Suppressor macrophage treated with lipopolysaccharide for 4 hours (primary cell): ENCODE measurements at places on chromosomes 1 and 21.

GRCh38 chr1:161473348-161473747, 31.9 kb upstream of the FCGR2A start:
- peak; percentile 53 for DNase-seq

DNA sequence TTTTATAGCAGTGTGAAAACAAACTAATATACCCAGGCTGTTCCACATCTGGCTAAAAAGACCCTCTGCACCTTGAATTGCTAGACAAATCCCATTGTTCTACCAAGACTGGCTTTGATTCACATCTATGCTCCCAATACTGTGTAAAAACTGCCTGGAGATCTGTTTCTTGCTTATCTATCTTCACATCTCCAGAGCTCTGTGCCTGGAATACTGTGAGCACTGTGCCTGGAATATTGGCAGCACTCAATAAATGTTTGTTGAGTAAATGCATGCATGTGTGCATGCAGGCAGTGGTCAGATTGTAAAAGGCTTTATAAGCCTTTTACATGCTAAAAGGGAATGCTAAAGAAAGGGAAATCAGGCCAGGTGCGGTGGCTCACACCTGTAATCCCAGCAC, 75.5 kb upstream of the APP start:
- no peak for DNase-seq

GRCh38 chr1:44068442-44068921, 37.2 kb upstream of the SLC6A9 start:
- DNase-seq = peak; percentile 70

- no peak for DNase-seq
Observed at GRCh38 chr1:156846643-156847042, 12.3 kb downstream of the INSRR start.

DNA sequence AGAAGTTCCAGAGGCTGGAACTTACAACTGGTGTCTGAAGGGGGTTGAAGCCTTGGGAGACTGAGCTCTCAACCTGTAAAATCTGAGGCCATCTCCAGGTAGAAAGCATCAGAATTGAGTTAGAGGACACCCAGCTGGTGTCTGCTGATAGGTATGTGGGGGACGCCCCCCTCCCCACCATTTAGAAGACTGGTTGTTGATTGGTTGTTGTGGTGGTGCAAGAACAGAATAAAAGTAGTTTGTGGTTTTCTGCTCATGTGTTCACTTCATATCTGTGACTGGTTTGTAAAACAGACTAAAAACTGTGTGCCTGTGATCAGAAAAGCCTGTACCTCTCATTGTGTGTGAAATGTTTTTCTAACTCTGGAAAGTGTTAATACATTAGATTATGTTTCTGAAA, 33.2 kb upstream of the PDE4B start:
- no peak for DNase-seq

GRCh38 chr21:34817821-34818661, 149.2 kb downstream of the CLIC6 start:
- no peak for DNase-seq

DNA sequence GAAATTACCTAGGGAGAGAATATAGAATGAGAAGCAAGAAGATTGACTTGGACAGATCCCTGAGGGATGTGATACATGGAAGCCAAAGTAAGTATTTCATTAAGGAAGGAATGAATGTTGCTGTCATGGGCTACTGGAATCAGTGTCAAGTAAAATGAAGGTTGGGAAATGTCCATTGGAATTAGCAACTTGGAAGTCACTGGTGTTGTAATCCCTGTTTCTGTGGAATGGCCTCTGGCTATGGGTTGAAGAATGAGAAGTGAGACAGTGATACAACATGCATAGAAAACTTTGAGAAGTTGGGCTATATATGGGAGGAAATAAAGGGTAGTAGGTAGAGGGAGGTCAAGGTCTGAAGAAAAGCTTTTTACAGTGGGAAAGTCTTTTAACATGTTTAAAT, 54.7 kb downstream of the CCDC18 start:
- DNase-seq = no peak

DNA sequence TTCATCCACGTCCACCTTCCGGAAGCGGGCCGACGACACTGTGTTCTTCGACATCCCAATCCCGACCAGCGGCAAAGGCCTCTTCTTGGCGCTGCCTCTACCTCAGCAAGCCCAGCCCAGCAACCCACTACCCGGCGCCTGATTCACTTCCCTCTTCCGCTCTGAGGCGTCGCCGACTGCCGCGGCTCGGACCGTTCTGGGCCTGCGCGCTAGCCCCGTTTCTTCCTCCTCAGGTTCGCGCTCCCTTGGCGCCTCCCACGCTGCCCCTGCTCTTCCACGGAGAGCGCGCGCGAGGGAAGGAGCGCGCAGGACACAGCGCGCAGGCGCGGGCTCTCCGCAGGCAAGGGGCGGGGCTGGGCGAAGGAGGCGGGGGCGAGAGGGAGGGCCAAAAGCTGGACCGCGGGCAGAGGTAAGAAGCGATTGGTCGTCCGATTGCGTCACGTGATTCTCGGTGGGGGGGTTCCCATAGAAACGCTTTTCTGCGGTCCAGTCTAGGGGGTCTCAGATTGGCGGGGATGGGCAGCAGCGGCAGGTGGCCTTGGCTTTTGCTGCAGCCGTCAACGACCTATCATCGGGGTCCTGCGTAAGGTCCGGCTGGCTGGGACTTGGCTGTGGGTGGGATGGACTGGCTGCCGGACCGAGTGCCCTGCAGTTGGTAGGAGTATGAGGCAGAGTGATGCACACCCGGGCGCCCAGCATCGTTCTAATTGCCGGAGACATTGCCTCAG, at the start of gene ARPC5:
Gene ARPC5 (minus strand): TSS at position 178 of the 728 bp plus-strand sequence. CDS start 124 bp downstream, at position 54.
- DNase-seq = peak; percentile 100

GRCh38 chr1:20353836-20354235, 63.2 kb downstream of the VWA5B1 start:
- DNase-seq = no peak

DNA sequence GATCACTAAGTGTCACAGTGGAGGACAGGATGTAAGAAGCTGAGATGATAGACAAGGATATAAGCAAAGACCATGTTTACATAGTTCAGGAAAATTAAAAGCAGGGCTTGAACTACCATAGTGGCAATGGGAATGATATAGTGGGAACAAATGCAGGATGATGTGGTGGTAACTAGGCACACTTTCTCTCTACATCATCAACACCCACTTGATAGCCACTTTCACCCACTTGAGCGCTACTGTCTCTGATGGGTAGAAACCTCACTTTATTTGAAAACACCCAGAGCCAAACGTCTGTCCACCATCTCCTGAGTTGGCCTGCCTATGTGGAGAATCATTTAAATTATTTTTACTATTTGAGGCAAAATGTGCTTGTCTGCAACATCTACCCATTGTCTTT, 305.0 kb upstream of the ST6GALNAC5 start:
- no peak for DNase-seq

GRCh38 chr1:25068829-25069228, 138.8 kb upstream of the RUNX3 start:
- DNase-seq = no peak

DNA sequence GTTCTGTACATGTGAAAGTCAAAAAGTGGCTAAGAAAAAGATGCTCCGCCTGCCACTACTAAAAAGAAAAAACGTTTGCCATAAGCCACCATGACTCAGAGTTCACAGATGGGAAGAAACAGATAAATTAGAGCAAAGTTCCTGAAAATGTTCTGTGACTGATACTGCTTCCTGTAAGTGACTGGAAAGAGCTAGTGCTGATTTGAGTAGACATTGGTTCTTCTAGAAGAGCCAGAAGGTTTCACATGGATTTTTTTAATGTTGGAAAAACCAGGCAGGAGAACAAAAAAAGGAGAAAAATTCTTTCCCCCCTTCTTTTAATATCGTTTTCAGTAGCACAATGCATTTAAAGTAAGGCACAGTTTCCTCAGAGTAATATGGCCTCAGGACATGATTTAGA, 221.4 kb downstream of the HLX start:
- DNase-seq = peak; percentile 91

GRCh38 chr1:1680912-1681273, 11.7 kb downstream of the SLC35E2B start:
- DNase-seq = no peak

GRCh38 chr1:230208619-230209261, 141.7 kb downstream of the GALNT2 start:
- DNase-seq = no peak

DNA sequence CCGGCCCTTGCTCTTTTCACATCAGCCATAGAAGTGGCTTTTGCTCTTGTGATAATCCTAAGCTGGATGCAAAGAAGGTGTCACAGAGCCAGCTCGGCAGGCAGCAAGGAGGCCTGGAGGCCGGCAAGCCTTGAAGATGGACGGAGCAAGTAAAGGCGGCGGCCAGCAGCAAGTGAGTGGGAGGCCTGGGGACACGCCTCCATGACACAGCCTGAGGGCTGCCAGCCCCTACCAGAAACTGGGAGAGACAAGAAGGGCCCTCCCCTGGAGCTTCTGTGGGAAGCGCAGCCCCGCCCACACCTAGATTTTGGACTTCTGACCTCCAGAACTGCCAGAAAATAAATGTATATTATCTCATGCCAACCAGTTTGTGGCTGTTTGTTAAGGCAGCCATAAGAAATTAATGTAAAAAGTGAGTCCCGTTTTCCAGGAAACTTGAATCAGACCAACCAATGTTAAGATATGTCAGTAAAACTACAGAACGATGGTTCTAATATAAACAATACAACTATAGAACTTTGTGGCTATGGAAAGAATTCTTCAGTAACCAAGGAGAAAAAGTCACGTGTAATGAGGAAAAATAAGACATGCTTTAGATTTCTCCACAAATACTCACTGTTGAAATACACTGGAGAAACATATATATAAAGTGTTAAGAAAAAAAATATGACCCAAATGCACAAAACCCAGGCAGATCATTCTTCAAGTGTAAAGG, 49.9 kb downstream of the BACE2 start:
- DNase-seq = no peak

DNA sequence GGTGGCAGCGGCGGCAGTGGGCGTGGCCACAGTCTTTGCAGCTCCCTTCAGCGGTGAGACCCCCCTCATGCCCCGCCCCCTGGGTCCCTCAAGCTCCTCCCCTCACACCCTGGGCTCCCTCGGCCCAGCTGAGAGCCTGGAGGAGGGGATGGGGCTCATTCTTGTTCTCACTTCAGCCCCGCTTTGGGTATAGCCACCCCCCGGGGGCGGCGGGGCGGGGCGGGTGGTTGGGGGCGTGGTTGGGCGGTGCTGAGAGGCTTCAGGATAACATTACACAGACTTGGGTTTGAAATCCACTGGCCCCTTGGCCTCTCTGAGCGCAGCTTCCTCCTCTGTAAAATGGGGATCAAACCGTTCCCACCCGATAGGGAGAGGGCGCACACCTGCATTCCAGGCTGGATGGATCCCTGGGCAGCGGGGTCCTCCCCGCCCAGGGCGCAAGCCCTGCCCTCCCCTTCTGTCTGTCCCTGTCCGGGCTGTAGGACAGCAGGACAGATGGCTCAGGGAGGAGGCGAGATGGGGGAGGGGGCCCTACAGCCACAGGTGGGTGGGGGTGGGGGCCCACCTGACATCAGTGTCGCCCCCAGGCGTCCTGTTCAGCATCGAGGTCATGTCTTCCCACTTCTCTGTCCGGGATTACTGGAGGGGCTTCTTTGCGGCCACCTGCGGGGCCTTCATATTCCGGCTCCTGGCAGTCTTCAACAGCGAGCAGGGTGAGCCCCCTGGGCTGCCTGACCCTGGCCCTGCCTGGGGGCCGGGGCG, 5.1 kb downstream of the CLCNKA start:
- peak; percentile 19 for DNase-seq

GRCh38 chr1:37697090-37697489, 4.8 kb downstream of the CDCA8 start:
- DNase-seq = no peak
